ENCODE measurements at places on chromosomes 1 and 21.

- no peak for DNase-seq
Measured at GRCh38 chr1:165639821-165640623, 9.0 kb downstream of the MGST3 start.

DNA sequence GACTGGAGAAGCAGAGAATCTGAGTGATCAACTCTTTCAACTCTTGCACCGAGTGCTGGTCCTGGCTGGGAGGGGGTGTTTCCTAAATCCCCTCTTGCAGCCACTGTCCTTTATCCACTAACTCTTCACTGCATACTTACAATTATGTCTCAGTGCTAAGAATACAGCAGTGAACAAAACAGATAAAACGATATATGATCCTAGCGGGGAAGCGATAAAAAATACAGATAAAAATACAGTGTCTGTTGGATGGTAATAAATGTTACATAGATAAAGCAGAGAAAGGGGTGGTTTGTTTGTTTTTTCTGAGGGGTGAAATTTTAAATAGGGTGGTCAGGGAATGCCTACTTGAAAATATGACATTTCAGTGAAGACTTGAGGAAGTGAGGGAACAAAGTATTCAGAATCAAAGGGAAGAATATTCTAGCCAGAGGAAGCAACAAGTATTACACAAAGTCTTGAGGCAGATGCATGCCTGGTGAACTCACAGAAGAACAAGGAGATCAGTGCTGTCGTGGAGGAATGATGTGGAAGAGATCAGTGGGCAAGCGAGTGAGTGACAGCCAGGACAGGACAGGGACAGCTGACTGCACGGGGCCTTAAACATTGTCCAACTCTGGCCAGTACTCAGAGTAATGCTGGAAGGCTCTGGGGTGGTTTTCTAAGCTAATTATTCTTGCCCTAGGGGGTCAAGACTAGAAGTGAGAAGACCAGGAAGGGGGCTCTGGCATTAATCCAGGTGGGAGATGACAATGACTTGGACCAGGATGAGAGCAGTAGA lies 110.0 kb downstream of the APP start:
- no peak for DNase-seq

DNA sequence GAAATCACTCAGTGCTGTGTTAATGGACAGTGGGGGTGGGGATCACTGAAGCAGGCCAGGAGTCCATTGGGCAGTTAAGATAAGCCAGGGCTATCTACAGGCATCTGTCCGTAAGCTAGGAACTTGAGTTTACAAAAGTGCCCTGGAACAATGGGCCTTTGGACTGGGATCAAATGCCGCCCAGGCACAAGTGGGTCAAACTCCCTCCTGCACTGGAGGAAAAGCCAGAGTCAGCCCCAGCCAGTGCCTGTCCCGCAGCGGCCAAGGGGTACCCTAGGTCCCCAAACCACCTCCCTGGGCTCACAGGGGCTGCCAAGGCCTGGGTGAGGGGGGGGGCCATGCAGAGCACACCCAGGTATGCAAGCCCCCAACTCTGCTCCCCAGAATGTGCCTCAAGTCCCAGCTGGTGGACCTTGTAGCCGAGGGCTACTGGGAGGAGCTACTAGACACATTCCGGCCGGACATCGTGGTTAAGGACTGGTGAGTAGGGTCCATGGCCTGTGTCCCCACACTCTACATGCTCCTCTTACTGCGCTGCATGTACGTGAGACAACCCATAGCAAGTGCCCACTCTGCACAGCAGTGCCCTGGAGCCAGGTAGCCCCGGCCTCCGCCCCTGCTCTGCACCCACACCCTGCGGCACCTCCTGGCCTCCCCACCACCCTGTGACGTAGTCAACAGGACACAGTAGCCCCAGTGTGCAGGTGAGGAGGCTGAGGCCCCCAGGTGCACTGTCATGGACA lies 7.7 kb downstream of the FBXO6 start:
- DNase-seq: no peak

- DNase-seq: no peak
Measured at GRCh38 chr1:185578293-185578692, 155.9 kb upstream of the HMCN1 start.

- no peak for DNase-seq
Measured at GRCh38 chr1:9149151-9149550, 20.2 kb upstream of the GPR157 start.

DNA sequence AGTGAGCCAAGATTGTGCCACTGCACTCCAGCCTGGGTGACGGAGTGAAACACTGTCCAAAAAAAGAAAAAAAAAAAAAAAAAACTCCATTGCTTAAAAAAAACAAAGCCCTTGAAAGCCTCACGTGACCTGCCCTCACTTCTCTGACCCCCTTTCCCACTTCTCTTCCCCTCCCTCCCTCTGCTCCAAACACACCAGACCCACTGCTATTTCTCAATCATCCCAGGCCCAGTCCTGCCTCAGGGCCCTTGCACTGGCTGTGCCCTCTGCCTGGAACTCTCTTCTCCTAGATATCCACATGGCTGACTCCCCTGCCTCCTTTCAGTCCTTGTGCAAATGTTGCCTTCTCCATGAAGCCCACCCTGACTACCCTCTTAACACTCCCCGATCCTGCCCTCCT lies 45.4 kb upstream of the TARDBP start:
- no peak for DNase-seq

GRCh38 chr1:57633056-57633455 lies 209.2 kb upstream of the DAB1 start:
- no peak for DNase-seq

DNA sequence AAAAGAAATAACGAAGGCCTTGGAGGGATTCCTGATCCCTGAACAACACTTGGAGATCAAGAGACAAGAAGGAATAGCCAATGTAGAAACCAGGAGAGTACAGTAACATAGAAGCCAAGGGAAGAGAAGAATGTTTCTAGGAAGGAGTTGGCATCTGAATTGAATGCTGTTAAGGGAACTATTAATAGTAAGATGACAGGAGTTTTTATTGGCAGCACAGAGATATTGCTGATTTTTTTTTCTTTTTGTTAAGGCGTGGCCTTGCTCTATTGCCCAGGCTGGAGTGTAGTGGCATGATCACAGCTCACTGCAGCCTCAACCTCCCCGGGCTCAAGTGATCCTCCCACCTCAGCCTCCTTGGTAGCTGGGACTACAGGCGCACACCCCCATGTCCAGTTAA lies 9.6 kb upstream of the SFT2D2 start:
- no peak for DNase-seq
